ENCODE measurements at places on chromosomes 3 and 15. TPM values are rescaled to one million over a fixed set of nuclear protein-coding genes. Genes with fewer than 3 reads are reported as not detected.

HIGD2B gene
- not detected for total RNA-seq

DNA sequence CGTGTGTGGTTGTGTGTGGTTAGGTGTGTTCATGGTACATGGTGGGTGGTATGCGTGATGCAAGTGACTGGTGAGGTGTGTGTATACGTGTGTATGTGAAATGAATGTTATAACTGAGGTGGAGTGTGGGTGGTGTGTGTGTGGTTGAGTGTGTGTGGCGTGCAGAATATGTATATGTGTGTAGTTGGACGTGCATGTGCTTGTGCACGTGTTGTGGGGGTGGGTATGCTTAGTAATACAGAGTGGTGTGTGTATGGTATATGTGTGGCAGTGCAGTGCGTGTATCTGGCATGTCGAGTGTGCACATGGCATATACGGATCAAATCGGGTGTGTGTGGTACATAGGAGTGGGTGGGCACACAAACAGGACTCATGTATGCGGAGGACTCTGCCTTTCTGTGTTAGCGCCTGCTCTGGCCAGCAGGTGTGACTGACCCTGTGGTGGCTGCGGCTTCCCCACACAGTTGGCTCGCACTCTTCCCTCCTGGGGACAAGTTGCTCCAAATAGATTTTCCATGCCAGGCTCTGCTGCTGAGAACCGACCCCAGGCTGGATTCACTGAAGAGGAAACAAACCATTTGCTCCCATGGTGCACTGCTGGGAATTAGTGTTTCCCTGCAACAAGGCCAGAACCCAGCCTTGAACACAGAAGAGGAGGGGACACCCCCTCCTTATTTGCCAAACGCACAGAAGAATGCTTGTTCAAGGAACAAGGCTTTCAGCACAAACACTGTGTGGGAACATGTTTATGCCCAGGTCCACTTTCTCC is 1.2 kb upstream of the C3orf70 start:
- peak; percentile 24 for DNase-seq
- H3K4me3 ChIP-seq, result peak overlapping the region; percentile 72

GRCh38 chr3:55647670-55648069 is 160.6 kb upstream of the WNT5A start:
- H3K4me1 ChIP-seq, result no peaks in the 10 kb centered on the region
- no peaks in the 10 kb centered on the region for H3K36me3 ChIP-seq
- H3K4me3 ChIP-seq, result no peak overlapping the region
- no peaks in the 10 kb centered on the region for H3K27me3 ChIP-seq
- no peak for DNase-seq

DNA sequence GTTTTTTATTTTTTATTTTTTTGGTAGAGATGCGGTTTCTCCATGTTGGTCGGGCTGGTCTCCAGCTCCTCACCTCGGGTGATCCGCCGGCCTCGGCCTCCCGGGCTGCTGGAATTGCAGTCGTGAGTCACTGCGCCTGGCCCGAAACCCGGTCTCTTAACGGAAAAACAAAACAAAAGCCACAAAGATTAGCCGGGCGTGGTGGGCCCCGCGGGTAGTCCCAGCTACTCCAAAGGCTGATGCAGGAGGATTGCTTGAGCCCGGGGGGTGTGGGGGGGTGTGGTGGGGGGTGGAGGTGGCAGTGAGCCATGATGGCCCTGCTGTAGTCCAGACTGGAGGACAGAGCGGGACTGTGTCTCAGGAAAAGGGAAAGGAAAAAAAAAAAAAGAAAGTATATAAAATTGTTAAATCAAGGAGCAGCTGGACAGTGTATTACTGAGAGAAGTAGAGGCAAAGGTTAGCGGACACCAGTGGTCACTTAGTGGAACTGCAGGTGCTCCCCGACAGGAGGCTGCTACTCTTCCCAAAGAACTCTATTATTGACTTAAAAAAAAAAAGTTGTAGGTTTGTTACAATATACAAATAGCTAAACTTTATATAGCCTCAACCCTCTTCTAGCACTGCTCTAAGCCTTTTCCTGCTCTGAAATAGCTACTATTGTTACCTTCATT is 30.3 kb upstream of the TUBGCP5 start:
- no peaks in the 10 kb centered on the region for H3K4me1 ChIP-seq
- H3K27me3 ChIP-seq, result no peaks in the 10 kb centered on the region
- H3K36me3 ChIP-seq, result no peaks in the 10 kb centered on the region
- H3K4me3 ChIP-seq, result no peak overlapping the region
- DNase-seq, result no peak

DNA sequence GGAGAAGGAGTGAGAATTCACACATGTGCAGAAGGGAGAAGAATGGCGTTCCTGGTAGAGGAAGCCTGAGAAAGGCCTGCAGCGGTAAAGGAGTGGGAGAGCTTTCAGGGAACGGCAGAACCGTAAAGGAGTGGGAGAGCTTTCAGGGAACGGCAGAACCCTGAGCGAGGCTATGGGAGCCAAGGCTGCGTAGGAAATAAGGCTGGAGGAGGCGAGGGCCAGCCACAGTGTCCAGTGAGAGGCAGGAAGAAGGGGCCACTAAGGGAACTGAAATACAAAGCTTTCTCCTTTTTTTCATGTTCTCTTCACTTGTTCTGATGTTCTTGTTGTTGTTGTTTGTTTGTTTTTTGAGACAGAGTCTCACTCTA is 41.6 kb downstream of the GOLGA6L10 start:
- no peak for DNase-seq
- H3K27me3 ChIP-seq, result no peaks in the 10 kb centered on the region
- no peaks in the 10 kb centered on the region for H3K36me3 ChIP-seq
- H3K27ac ChIP-seq, result no peak overlapping the region
- H3K4me1 ChIP-seq, result no peaks in the 10 kb centered on the region
- no peak overlapping the region for H3K4me3 ChIP-seq

GRCh38 chr3:61861410-61861809 is 300.0 kb downstream of the PTPRG start:
- no peaks in the 10 kb centered on the region for H3K27me3 ChIP-seq
- no peaks in the 10 kb centered on the region for H3K4me1 ChIP-seq
- H3K4me3 ChIP-seq, result no peak overlapping the region

All from breast epithelium (tissue), 4 donors.